Activated CD8-positive, alpha-beta memory T cell treated with anti-CD3 and anti-CD28 coated beads, Interleukin-2, amount 50 U/mL, for 4 hours (primary cell): ENCODE measurements at places on chromosomes 11 and 22.

- no peak for DNase-seq
Measured at GRCh38 chr11:125435461-125436238, 60.4 kb downstream of the FEZ1 start.

DNA sequence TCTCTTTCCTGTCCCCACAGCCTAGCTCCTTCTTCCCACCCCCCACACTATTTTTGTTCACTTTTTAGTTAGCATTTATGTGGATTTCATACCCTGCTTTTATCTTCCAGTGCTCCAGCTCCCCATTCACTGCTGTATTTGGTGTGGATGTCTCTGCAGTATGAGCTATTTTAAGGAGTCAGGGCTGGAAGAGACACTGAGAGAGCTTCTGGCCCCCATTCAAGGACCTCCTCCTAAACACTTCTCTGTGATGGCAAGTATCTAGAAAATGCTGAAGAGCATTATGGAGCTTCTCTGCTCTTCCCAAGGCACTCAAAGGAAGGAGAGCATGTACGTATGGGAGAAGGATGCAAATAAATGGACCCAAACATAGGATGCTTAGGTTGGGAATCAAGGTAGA, 79.5 kb downstream of the RAB30 start:
- no peak for DNase-seq

DNA sequence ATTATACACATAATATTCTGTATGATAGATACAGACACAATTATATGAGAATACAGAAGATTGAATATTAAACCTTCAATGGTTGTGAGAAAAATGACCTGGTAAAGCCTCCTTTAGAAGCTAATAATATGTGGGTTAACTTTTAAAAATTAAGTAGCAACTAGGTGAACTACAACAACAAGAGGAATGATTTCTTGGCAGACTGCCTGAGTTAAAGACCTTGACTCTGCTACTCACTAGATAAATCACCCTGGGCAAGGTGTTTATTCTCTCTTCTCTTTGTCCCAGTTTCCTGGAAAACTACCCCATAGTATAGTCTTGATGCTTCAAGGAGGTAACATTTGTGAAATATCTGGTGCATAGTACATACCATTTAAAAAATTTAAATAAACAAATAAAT, 519.6 kb upstream of the TENM4 start:
- DNase-seq, result no peak

DNA sequence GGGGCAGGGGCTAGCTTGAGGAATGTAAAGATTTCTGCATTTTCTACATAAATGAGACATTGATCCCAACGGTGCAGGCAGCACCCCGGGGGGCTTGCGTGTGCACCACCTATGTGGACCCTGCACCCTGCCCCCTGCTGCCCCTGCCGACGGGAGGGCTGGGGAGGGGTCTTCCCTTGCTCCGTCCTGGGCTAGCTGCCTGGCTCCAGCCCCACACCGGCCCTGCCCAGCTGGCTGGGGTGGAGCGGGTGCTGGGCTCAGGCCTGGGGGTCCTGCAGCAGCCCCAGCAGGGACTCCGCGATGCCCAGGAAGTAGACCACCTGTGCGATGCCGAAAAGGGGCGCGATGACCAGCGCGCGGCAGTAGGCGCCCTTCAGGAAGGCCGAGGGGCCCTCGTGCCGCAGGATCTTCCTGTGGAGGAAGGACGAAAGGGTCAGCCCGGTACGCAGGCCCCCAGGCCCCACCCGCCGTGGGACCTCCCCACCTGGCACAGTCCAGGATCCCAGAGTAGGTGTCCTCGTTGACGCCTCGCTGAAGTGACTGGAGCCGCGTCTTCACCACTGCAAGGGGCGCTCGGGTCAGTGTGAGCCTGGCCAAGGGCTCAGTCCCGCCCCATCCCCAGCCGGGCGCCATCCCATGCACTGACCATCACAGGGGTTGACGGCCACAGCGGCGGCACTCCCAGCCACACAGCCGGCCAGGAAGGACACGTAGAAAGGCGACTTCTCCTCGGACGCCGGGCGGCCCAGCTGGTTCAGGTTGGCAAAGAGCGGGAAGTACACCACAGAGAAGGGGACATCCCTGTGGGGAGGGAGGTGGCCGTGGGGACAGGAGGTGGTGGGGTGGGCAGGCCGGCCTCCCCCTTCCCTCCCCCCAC, 2.0 kb upstream of the CEND1 start:
- no peak for DNase-seq

DNA sequence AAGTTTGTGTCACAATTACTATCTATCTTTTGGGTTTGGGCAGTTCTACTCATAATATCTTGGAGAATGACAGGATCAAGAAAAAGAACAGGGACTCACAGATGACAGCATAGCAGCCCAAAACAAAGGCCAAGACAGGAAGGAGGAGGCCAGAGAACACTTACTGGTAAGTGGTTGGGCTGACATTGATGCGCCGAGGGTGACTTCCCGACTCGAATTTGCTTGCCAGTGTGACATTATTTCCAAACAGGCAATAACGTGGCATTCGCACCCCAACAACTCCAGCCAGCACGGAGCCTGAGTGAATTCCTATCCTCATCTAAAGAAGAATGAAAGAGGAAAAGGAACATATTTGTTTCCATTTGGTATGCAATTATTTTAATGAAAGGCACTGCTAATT, 309.9 kb downstream of the GUCY1A2 start:
- no peak for DNase-seq

DNA sequence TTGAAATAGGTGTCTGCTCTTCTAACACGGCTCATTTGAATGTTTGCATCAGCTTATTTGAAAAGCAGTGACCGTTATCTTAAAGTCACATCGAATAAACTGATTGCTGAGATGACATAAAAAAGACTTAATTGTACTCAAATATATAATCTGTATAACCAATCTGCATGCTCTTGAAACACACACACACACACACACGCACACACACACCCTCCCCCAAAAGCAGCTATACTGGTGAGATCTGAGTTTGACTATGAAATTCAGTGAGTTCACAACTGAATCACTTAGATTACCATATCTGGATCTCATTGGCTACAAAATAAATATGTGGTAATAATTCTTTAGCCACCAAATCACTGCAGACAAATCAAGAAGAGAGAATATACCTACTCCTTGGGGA, 3.8 kb upstream of the IFTAP start:
- DNase-seq, result no peak

DNA sequence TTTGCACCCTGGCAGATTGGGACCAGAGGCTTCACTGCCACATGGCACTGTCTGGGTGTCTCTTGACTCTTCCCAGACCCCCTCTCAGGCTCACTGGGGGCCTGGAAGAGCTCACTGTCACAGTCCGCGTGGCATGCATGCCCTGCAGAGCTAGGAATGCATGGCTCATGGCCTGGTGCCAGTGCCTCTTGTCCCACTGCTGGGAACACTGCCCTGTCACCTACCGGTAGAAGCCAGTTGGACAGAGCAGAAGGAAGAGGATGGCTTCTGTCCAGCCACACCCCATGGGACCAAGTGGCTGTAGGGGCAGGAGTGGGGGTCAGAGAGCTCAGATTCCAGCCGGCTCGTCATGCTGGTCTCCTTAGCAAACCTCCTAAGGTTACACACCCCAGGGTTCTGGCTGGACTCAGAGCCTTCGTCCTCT, 29.7 kb downstream of the MB start:
- no peak for DNase-seq

GRCh38 chr11:47051217-47051616, 114.7 kb downstream of the CSTPP1 start:
- no peak for DNase-seq

GRCh38 chr22:29606320-29606719, 2.9 kb downstream of the NF2 start:
- DNase-seq, result no peak
